GM23338 (cell line): ENCODE measurements at places on chromosomes 6 and 20. TPM values are rescaled to one million over a fixed set of nuclear protein-coding genes. Genes with fewer than 3 reads are reported as not detected.

SLC17A3 gene
- 0.27 TPM in 1 of 2 replicates, not detected in the other for total RNA-seq

IL17A gene
- not detected in 2 replicates for total RNA-seq

GSTA2 gene
- not detected in 2 replicates for total RNA-seq

IL20RA gene
- total RNA-seq, result 2.4 and 3.5 TPM in 2 replicates

TRIM10 gene
- total RNA-seq, result 0.31 TPM in 1 of 2 replicates, not detected in the other

DNA sequence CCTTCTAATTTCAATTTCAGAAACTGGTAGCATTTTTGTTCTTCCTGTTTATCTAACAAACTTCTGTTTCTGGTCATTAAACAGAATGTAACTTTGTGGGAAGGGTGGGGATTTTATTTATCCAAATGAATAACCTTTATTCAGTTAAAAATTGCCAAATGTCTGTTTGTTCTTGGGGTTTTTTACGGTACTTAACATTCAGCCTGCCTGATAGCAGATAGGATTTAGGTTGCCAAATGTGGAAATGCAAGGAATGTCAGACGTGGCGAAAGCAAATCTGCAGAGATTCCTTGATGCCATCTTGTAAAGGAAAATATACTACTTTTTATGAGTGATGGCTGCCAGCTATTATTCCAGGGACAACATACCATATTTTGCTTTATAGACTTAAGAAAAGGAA, 95.7 kb downstream of the LYRM2 start:
- no peaks in the 10 kb centered on the region for H3K4me1 ChIP-seq
- no peaks in the 10 kb centered on the region for H3K36me3 ChIP-seq
- no peak overlapping the region for H3K27ac ChIP-seq
- no peak overlapping the region for H3K4me3 ChIP-seq
- DNase-seq, result no peak

DNA sequence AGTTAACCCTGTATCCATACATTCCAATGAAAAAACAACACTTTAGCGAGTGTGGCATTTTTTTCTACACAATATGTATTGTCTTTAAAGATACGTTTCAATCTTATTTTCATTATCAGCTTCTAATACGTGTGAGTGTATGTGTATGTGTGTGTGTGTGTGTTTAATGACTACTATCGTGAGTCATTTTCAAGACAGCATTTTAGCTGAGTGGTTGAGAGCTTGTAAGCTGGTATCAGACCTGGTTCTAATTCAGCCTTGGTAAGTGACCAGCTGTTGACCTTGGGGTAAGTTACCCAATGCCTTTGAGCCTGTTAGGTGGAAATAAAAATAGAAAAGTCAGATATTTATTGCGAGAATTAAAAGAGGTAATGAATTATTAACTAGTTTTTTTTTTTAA, 320.0 kb upstream of the NT5E start:
- H3K27me3 ChIP-seq, result no peaks in the 10 kb centered on the region
- H3K36me3 ChIP-seq, result no peaks in the 10 kb centered on the region
- DNase-seq, result no peak
- H3K27ac ChIP-seq, result no peak overlapping the region
- peaks cover 12% of the 10 kb centered on the region for H3K4me1 ChIP-seq

DNA sequence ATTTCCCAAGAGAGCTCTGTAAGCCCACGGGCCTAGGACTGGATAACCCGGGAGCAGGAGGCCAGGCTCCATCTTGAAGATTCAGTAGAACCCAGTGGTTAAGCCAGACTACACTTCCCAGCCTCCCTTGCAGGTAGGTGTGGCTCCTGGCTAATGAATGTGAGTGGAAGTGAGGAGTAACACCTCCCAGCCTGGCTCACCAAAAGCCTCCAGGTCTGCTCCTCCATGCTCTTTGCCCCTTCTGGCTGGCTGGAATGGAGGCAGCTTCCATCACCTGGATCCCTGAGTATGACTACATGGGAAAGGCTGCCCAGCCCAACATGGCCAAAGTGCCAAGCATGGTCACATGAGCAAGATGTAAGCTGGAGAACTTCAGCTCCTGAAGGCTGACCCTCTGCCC, 9.7 kb downstream of the LRRN4 start:
- peak; percentile 45 for DNase-seq
- H3K4me1 ChIP-seq, result no peaks in the 10 kb centered on the region
- H3K4me3 ChIP-seq, result no peak overlapping the region
- peaks cover 3% of the 10 kb centered on the region; the same call in 1 of the 2 replicates for H3K36me3 ChIP-seq
- no peaks in the 10 kb centered on the region for H3K27me3 ChIP-seq

DNA sequence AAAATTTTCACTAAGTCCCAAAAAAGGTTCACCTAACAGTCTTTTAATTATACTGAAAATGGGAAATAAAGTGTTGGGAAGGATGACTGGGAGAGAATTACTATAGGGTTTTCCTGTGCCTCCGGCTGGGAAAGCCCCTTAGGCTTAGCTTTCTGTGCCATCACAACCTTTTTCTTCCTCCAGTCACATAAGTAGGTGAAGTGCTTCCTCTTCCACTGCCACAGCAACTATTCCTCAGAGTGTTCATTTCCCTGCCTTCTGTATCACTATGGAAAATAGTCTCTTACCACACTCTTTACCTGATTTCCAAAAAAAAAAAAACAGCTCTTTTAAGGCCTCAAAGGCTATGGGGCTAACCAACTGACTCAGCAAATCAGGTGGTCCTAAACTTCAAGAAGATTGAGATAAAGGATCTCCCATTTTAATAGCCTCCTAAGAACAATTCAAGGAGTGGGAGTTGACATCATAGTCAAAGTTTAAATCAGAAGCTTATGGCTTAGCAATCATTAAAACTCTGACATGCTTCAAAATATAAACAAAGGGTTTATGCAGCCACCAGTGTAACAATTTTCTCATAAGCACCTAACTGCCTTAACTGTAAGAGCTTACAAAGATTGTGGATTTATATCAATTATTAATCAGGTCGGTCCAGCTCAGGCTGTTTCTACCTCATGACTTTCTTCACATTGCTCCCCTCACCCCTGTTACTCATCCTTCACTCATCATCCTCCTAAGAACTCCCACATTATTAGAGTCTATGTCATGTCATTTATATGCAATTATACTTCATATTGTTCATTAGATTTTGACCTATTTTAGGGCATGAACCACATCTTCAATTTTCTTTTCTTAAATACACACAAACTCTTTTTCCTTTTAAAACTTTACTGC, 95.3 kb downstream of the RNGTT start:
- no peaks in the 10 kb centered on the region for H3K36me3 ChIP-seq
- DNase-seq, result no peak

DNA sequence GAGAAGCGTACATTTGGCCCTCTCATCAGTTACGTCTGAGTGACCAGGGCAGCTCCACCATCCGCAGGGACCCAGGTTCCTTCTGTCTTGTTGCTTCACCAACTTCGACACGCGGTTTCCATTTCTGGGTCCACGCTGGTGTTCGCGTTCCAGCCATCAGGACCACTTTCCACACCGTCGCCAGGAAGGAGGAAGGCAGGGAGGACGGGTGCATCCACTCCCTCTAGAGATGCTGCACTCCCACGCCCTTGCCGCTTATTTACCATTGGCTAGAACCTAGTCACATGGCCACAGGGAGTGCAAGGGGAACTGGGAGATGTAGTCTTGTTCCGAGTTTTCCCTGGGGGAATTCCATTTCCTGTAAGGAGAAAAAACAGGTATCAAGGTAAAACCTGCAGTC, 33.2 kb upstream of the SNX9 start:
- no peaks in the 10 kb centered on the region for H3K4me1 ChIP-seq
- no peaks in the 10 kb centered on the region for H3K27me3 ChIP-seq
- H3K4me3 ChIP-seq, result peak overlapping the region; percentile 32; the same call in 1 of the 2 replicates
- H3K36me3 ChIP-seq, result no peaks in the 10 kb centered on the region
- no peak overlapping the region for H3K27ac ChIP-seq
- DNase-seq, result peak; percentile 93
